ENCODE measurements at places on chromosomes 13 and 19.

GRCh38 chr13:76886292-76887075 is at the start of gene KCTD12:
KCTD12 (minus strand) TSS chr13:76886405; CDS start chr13:76886148, 257 bp downstream.
- peak; percentile 90 for DNase-seq

GRCh38 chr19:16527971-16528521 is 14.2 kb downstream of the CHERP start:
- DNase-seq, result peak; percentile 69

DNA sequence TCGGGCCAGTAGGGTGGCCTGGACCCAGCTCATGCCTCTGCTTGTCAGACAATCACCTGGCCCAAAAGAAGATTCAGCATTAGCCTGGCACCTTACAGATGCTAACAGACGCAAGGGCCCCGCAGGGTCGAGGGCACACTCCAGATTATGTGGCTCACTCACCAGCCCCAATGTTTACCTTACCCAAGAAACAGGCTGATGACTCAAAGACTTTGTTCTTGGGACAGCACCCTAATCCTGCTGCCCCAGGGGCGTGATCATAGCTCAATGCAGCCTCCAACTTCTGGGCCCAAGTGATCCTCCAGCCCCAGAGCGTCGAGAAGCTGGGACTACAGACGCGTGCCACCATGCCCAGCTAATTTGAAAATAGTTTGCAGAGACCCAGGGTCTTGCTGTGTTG is 9.8 kb downstream of the ECSIT start:
- no peak for DNase-seq

- DNase-seq, result no peak
Observed at GRCh38 chr13:24179486-24179850, 18.9 kb downstream of the SPATA13 start.

GRCh38 chr13:85461621-85462020 is 337.6 kb downstream of the SLITRK6 start:
- DNase-seq, result no peak
